ENCODE measurements at places on chromosomes 2 and 18.

DNA sequence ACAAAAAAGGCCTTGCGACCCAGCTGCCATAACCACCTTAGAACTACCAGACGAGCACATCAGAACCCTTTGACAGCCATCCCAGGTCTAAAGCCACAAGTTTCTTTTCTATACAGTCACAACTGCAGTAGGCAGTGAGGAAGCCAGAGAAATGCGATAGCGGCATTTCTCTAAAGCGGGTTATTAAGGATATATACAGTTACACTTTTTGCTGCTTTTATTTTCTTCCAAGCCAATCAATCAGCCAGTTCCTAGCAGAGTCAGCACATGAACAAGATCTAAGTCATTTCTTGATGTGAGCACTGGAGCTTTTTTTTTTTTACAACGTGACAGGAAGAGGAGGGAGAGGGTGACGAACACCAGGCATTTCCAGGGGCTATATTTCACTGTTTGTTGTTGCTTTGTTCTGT is 48.8 kb downstream of the FEZ2 start:
- no peak for DNase-seq

DNA sequence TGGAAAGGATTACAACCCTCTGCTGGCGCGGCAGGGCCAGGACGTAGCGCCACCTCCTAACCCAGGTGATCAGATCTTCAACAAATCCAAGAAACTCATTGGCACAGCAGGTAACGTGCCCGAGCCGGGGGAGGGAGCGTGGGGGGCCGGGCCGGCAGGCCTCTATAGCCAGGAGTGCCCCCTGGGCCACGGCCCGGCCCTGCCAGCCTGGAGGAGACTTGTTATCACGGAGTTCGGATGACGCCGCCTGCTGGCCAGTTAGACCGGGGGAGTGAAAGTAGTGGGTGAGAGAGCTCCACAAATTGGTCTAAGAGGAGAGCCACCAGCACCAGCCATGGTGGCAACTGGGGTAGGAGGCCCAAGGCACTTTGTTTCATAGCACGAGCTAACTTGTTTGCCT is 8.6 kb upstream of the TMEM214 start:
- DNase-seq = no peak

GRCh38 chr2:69095305-69095704 is 82.3 kb downstream of the ANTXR1 start:
- no peak for DNase-seq

DNA sequence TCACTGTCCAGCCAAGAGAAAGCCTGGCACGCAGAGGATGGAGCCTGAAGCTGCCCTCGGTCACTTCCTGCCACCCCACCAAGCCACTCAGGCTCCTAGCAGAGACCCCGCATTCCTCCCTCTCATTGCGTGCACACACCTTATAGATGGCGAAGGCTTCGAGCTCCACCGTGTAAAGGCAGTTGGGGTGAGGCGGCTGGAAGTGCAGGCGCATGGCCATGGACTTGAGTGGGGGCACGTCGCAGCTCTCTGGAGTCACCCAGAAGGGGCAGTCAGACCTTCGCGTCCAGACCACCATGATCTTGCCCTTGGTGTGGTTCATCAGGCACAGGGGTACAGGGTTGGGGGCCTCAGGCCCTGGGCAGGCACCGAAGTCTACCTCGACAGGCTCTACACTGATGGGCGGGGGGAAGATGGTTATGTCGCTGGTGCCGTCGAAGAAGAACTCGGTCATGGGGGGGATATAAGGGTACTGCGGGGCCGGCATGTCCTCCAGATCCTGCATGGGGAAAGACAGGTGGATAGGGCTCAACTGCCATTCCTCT is 13.7 kb downstream of the CFAP65 start:
- no peak for DNase-seq

DNA sequence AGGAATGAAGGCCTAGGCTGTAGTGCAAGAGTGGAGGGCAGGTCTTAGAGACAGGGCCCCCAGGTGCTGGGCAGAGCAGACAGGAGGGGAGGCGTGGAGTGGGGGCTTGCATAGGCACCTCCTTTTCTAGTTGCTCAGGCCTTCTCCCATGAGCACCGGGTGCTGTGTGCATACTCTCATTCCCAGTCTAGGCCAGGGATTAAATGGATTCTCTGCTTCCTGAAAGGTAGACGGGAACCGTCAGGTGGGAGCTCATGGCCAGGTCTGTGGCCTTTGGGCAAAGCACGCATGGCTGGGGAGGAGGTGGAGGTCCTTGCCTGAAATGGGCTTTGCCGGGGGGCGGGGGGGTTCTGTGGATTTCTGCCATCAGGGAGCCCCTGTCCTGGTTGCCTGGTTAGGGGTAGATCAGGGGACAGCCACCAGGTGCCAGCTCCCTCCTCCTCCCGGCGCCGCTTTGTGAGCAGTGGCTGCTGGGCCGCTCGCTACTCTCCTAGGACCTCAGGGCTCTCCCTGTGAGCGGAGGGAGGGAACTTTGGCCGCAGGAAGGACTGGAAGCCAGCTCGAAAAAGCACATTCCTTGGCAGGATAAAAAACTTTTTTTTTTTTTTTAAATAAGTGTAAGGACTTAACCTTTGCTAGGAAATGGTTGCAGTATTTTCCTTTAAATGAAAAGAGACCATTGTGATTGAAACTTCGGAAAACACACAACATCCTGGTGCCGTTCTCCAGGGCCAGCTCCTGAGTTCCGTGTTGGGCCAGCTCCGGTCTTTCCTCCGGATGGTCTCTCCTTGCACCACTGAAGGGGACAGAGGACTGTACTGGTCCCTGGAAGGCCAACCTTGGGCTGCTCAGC is 82.8 kb upstream of the HAAO start:
- no peak for DNase-seq

DNA sequence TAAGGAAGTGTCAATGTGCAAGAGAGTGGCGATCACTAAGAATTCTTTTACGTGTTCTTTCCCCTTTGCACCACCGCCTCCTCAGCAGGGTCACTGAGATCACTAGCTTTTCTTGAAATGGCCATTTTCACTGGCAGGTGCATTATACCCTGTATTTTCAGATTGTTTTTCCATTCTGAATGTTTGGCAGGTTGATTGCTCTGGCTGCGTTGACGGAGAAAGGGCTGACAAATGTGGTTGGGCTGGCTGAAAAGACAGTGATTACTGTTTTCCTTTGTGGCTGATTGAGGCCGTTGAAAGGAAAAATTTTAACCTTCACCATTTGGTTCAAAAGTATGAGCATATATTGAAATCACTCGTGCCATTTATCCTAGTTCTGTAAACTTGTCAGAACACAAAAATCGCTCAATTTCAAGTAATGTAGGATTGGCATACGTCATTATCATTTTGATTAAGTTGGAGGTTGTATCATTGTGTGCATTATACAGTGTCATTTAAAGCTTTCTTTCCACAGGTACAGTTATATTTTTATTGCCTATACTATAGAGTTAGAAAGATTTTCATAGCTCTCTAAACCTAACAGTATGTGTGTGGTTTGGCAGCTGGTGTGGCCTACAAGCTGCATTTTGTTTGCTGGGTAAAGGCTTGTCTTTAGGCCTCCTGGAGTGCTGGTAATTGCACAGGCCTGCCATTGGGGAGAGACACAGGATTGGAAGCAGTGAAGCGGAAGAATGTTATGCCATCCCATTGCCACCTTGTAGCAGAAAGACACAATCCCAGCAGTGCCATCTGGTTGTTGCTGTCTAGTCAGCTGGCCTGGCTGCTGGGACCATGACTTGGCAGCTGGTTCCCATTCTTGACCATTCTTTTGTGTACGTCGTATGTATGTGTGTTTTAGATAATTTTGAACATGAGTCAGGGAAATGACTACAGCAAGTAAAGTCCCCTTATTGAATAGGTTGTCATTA is 36.7 kb downstream of the DYNC1I2 start:
- DNase-seq = peak; percentile 32

DNA sequence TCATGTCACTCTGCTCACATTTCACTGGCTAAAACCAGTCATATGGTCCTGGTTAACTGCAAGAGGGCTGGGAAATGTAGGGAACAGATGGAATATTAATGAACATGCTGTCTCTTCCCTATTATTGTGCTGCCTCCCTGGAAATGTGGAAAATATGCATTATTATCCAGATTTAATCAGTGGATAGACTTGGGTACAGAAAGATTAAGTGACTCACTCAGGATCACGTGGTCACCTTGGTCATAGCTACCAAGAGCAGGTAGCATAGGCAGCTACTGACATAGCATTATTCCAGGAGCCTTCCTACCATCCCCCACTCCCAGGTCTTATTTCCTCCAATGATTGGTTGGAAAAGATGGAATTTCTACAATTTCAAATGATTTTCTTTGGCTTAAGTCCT is 141.1 kb downstream of the HRH4 start:
- DNase-seq = peak; percentile 37

- DNase-seq = no peak
Measured at GRCh38 chr2:73408198-73408597, 22.6 kb downstream of the ALMS1 start.

DNA sequence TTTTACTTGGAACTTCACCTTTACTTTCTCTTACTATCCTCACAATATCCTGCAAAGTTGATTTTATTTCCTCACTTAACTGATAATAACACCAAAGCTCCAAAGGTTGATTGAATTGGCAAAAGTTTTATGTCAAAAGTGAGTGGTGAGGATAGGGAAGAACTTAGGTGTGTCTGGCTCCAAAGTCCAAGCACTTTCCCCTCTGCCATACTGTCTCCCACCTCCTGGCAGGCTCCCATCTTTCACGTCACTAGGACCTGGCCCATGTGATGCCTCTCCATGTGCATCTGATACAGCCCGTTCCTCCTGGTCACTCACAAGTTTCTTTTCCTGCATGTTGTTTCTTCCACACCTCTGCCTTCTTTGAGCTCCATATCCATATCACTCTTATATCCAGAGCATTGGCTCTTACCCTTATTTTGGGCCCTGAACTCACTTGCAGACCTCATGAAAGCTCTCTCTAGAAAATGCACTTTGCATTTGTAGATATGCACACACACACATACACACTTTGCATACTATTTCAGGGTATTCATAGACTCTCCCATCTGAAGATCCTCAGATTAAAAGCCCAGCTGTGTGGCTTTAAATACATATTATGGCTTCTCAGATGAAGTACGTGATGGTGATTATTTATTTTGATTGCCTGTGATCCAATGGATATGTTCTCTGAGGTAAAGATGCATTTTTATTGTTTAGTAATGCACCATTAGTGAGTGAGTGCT is 12.3 kb downstream of the MEP1B start:
- DNase-seq = no peak

DNA sequence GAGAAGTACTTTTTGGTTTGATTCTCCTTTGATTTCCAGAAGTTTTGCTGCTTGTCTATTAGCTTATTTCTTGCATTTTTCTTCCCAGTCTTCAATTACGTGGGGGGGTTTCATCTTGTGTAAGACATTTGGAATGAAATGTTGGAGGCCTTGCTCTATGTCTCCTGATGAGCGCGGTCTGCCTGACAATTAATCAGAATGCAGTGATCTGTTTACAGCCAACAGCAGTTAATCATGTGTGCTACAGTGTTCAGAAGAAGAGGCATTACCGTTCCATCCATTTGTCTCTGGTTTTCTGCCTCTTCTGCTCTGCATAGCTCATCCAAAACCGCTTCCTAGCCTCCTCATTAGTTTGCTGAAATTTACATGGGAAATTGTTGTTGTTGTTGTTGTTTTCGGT is 134.4 kb upstream of the ST6GAL2 start:
- DNase-seq = no peak

DNA sequence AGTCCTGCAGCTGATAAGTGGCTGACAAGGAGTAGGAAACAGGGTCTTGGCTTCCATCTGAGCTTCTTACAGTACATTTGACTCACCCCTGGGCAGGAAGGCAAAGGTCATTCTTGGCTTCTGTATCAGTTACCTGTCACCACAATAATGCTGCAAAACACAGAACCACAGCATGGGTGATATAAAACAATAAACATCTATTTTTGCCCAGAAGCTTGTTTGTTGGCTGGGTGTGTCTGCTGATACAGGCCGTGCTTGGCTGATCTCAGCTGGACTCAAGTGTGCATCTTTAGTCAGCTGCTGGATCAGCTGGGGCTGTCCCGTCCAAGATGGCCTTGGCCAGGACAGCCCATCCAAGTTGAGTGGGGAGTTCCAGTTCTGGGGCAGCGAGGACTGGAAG is 34.7 kb downstream of the ONECUT2 start:
- no peak for DNase-seq

- no peak for DNase-seq
Measured at GRCh38 chr2:55033076-55033742, 17.0 kb downstream of the RTN4 start.

DNA sequence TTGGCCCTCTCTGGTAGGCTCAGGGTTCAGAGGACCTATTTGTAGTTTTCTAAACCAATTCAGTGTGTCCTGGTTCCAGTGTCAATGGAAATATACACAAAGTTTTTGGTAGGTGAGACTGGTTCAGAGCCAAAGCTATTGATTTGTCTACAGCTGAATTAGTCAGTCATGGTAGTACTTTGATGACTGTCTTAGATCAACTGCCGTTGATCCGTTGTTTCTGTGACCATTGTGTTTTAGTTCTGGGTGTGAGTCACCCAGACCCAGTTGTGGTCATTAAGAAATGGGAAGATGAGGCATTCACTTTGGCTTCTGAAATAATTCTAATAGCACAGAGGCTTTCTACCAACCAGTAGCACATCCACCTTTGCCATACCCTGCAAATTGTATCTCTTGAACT is 16.0 kb upstream of the RPE start:
- DNase-seq = no peak

All from cerebellum (tissue), 4 donors.